ENCODE measurements at places on chromosomes 3 and 15. TPM values are rescaled to one million over a fixed set of nuclear protein-coding genes. Genes with fewer than 3 reads are reported as not detected.

The BCHE gene
- 1.1 TPM for polyA plus RNA-seq

The UTS2B gene
- polyA plus RNA-seq: not detected

The GATA2 gene
- 14.3 TPM for polyA plus RNA-seq

The CD47 gene
- 27.0 TPM for polyA plus RNA-seq

The NR2F2 gene
- 33.5 TPM for polyA plus RNA-seq

The TFDP2 gene
- 19.7 TPM for polyA plus RNA-seq

The SLC51B gene
- polyA plus RNA-seq: not detected

The LIPH gene
- 1.7 TPM for polyA plus RNA-seq

The HRG gene
- polyA plus RNA-seq: not detected

The NUSAP1 gene
- 1.1 TPM for polyA plus RNA-seq

The EPHA3 gene
- polyA plus RNA-seq: 2.3 TPM

The COL6A6 gene
- polyA plus RNA-seq: 0.22 TPM

The GOLGA8N gene
- 11.5 TPM for polyA plus RNA-seq

The KBTBD13 gene
- not detected for polyA plus RNA-seq

The ZNF197 gene
- 5.2 TPM for polyA plus RNA-seq

The SLC35G2 gene
- polyA plus RNA-seq: 16.4 TPM

The KNG1 gene
- polyA plus RNA-seq: not detected

The CORO2B gene
- 19.7 TPM for polyA plus RNA-seq

The PLA2G4E gene
- not detected for polyA plus RNA-seq
